ENCODE measurements at places on chromosomes 2 and 18.

DNA sequence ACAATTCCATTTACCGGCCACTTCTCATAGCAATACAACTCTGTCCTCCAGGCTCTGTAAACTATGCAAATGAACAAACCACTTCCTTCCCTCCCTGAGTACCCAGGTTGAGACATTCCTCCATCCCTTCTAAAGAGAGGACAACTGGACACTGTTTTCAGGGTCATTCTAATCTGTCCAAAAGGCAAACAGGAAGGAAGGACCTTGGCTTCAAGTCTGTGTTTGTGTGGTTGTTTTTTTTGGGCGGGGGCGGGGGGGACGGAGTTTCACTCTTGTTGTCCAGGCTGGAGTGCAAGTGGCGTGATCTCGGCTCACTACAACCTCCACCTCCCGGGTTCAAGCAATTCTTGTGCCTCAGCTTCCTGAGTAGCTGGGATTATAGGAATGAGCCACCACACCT, 3.3 kb downstream of the TFCP2L1 start:
- H3K4me3 ChIP-seq = no peak overlapping the region
- H3K36me3 ChIP-seq = no peaks in the 10 kb centered on the region
- peaks cover 46% of the 10 kb centered on the region for H3K4me1 ChIP-seq
- H3K27me3 ChIP-seq = no peaks in the 10 kb centered on the region
- no peak overlapping the region for H3K27ac ChIP-seq

GRCh38 chr2:11710210-11710609, 36.2 kb upstream of the LPIN1 start:
- peak overlapping the region; percentile 22 for H3K27ac ChIP-seq
- no peaks in the 10 kb centered on the region for H3K27me3 ChIP-seq
- DNase-seq = peak; percentile 59
- H3K36me3 ChIP-seq = no peaks in the 10 kb centered on the region
- H3K4me3 ChIP-seq = no peak overlapping the region
- H3K4me1 ChIP-seq = peaks cover 19% of the 10 kb centered on the region

GRCh38 chr2:233369462-233369861, 15.2 kb downstream of the DGKD start:
- no peaks in the 10 kb centered on the region for H3K4me1 ChIP-seq
- DNase-seq = no peak
- H3K27me3 ChIP-seq = no peaks in the 10 kb centered on the region

GRCh38 chr2:30282081-30282480, 50.7 kb downstream of the LBH start:
- no peak overlapping the region for H3K4me3 ChIP-seq
- no peaks in the 10 kb centered on the region for H3K27me3 ChIP-seq
- no peak overlapping the region for H3K27ac ChIP-seq
- no peak for DNase-seq

DNA sequence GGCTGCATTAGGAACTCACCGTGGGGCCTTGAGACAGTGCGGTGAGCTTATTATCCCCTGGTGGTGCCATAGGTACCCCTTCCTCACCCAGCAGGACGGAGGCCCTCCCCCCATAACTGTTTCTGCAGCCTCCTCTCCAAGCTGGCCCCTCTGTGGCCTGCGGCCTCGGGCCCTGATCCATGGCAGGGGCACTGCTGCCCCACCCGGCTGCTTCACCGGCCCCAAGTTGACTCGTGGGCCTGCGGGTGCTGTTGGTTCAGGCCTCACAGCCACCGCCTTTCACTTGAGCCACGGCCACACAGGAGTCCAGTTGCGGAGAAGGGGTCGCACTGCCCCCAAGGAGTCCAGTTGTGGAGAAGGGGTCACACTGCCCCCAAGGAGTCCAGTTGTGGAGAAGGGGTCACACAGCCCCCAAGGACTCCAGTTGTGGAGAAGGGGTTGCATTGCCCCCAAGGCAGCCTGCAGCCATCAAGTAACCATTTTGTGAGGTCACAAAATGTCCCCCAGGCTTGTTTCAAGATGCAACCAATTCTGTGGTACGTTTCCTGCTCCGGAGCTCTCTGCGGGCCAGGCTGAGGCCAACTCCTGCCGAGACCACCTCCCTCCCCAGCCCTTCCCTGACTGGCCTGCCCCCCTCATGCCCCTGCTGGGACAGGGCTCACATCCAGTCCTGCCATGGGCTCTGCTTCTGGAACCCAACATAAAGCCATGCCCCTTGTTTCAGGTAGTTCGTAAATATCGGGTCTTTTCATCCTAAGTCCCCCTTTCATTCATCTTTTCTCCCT, 4.6 kb downstream of the LRRFIP1 start:
- no peak overlapping the region for H3K27ac ChIP-seq
- peaks cover 29% of the 10 kb centered on the region for H3K4me1 ChIP-seq
- H3K36me3 ChIP-seq = no peaks in the 10 kb centered on the region
- no peak overlapping the region for H3K4me3 ChIP-seq
- DNase-seq = no peak

DNA sequence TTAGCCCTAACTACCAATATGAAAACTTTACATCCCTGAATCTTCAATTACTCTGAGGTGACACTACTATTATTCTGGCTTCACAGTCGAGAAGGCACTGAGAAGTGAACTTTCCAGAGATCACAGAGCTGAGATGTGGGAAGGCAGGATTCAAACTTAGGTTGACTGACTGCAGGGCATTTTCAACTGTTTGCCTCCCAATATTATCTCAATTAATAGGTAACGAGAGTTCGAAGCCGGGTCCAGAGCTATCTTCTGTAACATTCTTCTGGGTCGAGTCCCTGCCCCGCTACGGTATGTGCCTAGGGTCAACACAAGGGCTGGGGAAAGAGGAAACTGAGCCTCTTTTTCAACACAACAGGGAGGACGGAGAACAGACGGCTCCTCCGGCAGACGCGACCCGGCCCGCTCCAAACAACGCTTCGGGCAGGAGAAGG, 740 bp downstream of the CHMP3 start:
- peak overlapping the region; percentile 88 for H3K4me3 ChIP-seq
- no peaks in the 10 kb centered on the region for H3K36me3 ChIP-seq
- peaks cover 51% of the 10 kb centered on the region for H3K4me1 ChIP-seq
- no peaks in the 10 kb centered on the region for H3K27me3 ChIP-seq

DNA sequence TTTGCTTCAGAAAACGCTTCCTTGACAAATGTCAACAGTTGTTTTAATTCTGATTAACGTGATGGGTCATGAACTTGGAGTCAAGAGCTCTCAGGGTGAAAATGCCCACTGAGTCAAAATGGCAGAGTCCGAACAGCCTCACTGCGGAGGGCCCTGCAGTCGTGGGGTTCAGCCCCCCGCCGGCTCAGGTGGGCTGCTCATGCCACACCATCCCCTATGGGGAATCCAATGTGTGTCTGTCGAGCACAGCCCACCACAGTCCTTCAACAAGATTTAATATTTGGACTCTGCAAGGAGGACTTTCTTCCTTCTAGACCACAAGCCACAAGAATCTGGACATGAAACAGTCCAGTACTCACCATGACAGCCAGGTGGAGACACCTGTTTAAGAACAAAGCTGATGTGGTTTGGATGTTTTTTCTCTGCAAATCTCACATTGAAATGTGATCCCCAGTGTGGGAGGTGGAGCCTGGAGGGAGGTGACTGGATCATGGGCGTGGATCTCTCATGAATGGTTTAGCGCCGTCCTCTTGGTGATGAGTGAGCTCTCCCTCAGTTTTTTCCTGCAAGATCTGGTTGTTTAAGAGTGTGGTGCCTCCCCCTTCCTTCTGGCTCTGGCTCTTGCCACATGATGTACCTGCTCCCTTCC, 201.0 kb downstream of the NDUFA10 start:
- H3K27me3 ChIP-seq = no peaks in the 10 kb centered on the region
- H3K4me1 ChIP-seq = no peaks in the 10 kb centered on the region
- peak; percentile 11 for DNase-seq
- H3K27ac ChIP-seq = no peak overlapping the region
- H3K36me3 ChIP-seq = no peaks in the 10 kb centered on the region
- no peak overlapping the region for H3K4me3 ChIP-seq

DNA sequence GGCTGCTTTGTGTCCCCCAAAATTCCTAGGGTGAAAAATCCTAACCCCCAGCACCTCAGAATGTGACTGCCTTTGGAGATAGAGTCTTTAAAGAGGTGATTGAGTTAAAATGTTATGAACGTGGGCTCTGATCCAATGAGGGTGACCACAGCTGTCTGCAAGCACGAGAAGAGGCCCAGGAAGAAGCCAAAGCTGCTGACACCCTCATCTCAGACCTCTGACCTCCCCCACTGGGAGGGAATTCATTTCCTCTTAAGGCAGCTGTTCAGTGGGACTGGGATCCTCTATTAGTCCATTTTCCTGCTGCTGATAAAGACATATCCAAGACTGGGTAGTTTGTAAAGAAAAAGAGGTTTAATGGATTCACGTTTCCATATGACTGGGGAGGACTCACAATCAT, 544.4 kb downstream of the DCDC2C start:
- H3K27ac ChIP-seq = no peak overlapping the region
- H3K4me3 ChIP-seq = no peak overlapping the region
- no peak for DNase-seq
- H3K27me3 ChIP-seq = no peaks in the 10 kb centered on the region
- H3K36me3 ChIP-seq = no peaks in the 10 kb centered on the region

DNA sequence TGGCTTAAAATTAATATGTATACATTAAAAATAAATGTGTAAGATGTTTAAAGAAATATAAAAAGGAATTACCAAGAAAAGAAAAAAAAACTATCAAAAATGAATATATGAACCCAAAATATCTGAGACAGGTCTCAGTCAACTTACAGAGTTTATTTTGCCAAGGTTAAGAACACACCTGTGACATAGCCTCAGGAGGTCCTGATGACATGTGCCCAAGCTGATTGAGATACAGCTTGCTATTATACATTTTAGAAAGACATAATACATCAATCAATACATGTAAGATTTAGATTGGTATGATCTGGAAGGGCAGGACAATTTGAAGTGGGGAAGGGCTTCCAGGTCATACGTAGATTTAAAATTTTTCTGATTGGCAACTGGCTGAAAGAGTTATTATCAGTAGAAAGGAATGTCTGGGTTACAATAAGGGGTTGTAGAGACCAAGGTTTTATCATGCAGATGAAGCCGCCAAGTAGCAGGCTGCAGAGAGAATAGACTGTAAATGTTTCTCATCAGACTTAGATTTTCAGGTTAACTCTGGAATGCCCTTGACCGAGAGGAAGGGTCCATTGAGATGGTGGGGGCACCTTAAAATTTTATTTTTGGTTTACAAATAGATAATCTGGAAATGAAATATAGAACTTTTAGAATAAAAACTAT, 74.7 kb downstream of the EXOC6B start:
- H3K27ac ChIP-seq = no peak overlapping the region
- H3K4me1 ChIP-seq = peaks cover 21% of the 10 kb centered on the region
- H3K27me3 ChIP-seq = no peaks in the 10 kb centered on the region
- DNase-seq = no peak
- H3K4me3 ChIP-seq = no peak overlapping the region
- H3K36me3 ChIP-seq = no peaks in the 10 kb centered on the region

DNA sequence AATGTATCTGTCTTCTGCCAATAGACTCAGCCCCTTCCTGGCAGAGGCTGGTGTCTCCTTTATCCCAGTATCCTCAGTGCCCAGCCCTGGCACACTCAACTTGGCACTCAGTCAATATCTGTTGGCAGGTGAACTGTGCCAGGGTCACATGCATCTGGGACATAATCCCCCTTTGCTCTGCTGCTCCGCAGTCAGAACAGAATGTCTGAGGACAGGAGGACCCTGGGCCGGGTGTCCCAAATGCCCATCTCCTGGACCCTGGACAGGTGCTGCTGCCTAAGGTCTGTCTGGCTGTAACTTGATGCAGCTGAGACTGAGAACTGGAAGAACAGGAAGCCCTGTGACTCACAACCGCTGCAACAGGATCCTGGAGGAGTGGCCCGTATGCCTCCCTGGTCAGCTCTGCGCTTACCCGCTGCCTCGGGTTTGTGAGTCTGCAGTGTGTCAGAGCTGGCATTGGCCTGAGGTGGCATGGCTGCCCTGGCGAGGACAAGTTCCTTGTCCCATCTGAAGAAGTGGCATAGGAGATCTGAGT, 11.4 kb downstream of the HK2 start:
- H3K27me3 ChIP-seq = no peaks in the 10 kb centered on the region
- H3K36me3 ChIP-seq = no peaks in the 10 kb centered on the region
- DNase-seq = peak; percentile 93

GRCh38 chr2:37984589-37984988, 59.5 kb downstream of the RMDN2 start:
- no peaks in the 10 kb centered on the region for H3K27me3 ChIP-seq
- no peak for DNase-seq
- H3K4me3 ChIP-seq = no peak overlapping the region
- no peak overlapping the region for H3K27ac ChIP-seq
- H3K4me1 ChIP-seq = no peaks in the 10 kb centered on the region

Measured in body of pancreas (tissue), 4 donors.